GM06990 (cell line): ENCODE measurements at places on chromosomes 7 and 10.

GRCh38 chr7:117269886-117270285 is 53.0 kb downstream of the WNT2 start:
- DNase-seq: no peak

- DNase-seq: no peak
Measured at GRCh38 chr7:112115880-112116279, 90.3 kb downstream of the DOCK4 start.

DNA sequence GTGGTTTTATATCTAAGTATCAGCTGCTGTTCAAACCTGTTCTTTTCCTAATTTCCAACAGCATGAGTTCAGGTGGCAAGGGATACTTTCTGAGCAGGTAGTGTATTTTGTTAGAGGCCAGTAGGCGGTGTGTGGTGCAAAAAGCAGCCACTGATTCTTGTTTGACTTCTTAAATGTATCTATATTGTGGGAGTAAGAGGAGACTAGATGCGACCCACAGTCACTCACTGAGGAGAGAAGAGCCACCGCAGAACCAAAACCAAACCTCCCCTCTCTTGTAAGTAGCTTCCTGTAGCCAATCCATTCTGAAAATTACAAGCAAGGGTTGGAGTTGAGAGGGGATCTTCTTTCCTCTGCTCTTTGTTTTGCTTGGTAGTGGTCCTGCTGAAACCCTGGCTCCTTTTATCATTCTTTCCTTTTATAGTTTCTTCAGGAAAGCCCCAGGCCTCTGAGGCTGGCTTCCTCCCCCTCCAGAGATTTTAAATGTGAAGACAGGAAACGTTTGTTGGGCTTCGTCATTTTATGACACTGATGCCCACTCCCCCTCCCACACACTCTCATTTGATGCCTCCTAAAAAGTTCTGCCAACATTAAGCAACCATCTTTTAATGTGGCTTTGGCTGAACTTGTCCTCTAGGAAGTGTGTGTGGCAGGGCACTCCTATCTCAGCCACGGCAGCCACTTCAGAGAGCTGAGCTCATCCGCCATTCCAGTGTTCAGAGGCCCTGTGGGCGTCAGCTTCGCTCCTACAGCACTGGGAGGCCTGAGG is 566.0 kb downstream of the SUGCT start:
- no peak for DNase-seq

GRCh38 chr7:70347463-70348254 is 749.4 kb downstream of the AUTS2 start:
- peak; percentile 68 for DNase-seq

GRCh38 chr10:28020993-28021982 is 22.4 kb upstream of the ODAD2 start:
- no peak for DNase-seq

DNA sequence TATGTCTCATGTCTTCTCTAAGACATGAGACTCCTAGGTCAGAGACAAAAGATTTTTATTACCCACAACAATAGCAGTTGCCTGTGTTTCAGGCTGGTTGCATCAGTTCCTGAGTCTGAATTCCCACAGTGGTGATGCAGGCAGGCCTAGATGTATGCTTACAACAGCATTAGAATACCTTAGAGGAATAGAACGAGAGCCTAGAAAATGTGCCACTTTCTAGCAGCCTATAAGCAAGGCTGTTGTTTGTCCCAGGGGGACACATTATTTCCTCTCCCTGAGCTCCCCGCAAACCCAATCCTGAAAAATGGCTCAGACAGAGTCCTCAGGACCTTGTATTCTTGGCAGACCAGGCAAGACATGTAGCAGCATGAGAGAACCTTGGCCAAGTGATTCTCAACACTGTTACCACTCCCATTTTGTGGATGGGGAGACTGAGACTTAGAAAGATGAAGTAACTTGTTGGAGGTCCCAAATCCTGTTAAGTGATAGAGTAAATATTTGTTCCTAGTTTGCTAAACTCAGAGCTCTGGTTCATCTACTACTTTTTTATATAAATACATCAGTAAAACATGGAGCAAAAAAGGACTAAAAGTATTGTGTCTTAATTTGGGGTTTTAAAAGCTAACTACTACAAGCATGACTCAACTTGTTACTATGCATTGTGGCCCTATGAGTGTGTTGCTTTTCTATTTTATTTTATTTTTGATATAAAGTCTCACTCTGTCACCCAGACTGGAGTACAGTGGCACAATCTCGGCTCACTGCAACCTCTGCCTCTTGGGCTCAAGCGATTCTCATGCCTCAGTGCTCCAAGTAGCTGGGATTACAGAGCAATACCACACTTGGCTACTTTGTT is 14.2 kb downstream of the VTI1A start:
- DNase-seq: no peak

DNA sequence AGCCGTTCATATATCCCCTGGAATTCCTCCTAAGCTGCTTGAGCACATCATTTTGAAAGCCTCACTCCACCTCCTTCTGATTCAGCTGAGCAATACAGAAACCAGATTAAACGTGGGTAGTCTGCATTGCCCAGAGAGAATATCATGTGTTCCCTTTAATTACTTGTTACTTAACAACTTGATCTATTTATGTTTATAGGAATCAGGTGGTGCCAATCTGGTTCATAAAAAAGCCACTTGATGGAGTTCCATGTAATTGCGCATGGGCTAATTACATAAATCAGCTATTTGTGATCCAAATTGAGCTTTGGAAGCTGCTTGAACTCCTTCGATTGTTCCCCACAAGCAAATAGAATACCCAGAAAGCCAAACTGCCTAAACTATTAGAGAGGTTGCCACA is 114.7 kb upstream of the ADCY1 start:
- DNase-seq: no peak

- no peak for DNase-seq
Measured at GRCh38 chr7:14839307-14839706, 63.2 kb downstream of the DGKB start.

DNA sequence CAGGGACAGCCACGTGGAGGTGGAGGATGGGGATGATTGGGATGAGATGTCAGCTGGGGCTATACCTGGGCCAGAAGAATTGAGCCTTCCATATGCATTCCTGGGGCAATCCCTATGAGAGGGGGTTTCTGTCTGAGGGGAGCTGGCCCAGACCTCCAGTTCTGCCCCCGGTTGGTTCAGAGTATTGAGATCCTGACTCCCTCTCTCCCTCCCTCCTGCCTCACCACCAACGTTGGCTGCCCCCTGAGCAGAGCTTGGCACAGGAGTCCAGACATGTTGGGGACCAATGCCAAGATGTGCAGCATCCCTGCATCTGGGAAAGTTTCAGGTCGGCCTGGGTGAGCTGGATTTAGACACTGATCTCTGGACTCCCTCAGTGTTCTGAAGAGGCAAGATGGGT is 575.2 kb upstream of the MKI67 start:
- no peak for DNase-seq

DNA sequence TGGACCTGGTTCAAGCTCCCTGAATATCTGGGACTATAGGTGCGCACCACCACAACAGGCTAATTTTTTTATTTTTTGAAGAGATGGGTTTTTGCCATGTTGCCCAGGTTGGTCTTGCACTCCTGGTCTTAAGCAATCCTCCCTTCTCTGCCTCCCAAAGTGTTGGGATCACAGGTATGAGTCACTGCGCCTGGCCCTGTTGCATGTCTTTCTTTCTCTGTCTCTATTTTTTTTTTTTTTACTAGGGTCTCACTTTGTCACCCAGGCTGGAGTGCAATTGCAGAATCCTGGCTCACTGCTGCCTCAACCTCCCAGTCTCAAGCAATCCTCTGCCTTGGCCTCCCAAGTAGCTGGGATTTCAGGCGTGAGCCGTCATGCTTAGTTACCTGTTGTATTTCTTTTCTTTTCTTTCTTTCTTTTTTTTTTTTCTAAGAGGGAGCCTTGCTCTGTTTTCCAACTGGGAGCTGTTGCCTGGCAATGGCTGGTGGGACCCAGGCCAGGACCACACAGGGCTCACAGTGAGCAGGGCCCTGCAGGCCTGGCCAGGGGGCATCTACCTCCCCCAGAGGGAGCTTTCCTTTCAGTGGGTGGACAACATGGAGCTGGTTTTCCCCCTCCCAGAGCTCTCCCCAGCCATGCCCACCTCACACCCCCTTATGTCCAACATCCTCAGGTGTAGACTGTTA is 6.0 kb downstream of the MYL7 start:
- no peak for DNase-seq
